MM.1S (cell line): ENCODE measurements at places on chromosomes 3 and 15.

DNA sequence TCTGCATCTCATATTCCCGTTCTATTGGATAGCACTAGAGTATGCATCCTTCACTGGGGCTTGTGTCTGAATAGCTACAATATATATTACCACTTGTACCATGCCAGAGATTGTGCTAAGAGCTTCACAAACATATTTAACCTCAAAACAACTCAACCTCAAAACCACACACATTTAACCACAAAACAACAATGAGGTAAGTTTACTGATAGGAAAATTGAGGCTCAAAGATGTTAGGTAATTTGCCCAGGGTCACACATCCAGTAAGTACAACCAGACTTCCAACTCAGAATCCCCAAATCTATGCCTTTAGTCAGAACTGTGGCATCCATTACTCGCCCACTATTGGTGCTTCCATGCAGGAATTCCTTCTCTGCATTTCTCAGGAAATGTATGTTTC is 220.0 kb downstream of the FAM43A start:
- no peak for DNase-seq

DNA sequence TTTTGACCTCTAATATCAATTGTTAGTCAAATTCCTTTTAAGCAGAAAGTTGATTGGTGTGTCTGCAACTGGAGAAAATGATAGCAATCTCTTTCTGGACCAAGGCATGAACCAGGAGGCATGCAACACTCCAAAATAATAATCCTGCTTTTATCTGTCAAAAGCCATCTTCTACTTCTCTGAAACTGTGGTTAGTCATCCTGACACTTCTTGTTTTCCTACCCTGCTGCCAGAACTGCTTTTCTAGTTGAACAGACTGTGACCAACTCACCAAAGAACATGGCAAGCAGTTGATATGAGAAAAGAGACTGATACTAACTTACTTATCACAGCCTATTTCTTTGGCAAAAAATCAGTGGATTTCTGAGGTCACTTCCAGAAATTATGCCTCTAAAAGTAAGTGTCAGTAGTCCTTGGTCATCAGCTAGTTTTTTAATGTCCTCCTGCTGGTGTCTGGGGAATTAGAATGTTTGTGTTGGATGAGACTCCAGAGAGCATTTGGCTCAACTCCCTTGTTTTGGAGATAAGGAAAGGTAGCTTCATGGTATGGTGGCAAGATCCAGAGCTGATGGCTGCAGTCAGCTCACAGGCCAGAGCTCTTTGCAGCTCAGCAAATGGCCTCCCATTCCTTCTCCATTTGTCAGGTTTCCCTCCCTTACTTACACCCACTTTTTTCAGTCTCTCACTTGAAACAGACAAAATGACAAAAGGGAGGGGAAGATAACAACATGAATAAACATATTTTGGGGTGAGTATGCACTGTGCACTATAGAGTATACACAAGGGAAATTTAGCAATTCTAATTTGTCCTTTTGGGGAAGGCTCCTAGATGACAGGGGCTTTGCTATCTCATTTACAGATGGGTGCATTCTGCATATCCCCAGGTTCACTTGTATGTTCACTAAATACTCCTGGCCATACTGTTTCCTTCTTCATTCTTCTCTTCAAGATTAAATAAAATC is 7.0 kb downstream of the CRYGS start:
- no peak for DNase-seq

- DNase-seq, result no peak
Measured at GRCh38 chr3:54515441-54516213, 393.3 kb downstream of the CACNA2D3 start.

DNA sequence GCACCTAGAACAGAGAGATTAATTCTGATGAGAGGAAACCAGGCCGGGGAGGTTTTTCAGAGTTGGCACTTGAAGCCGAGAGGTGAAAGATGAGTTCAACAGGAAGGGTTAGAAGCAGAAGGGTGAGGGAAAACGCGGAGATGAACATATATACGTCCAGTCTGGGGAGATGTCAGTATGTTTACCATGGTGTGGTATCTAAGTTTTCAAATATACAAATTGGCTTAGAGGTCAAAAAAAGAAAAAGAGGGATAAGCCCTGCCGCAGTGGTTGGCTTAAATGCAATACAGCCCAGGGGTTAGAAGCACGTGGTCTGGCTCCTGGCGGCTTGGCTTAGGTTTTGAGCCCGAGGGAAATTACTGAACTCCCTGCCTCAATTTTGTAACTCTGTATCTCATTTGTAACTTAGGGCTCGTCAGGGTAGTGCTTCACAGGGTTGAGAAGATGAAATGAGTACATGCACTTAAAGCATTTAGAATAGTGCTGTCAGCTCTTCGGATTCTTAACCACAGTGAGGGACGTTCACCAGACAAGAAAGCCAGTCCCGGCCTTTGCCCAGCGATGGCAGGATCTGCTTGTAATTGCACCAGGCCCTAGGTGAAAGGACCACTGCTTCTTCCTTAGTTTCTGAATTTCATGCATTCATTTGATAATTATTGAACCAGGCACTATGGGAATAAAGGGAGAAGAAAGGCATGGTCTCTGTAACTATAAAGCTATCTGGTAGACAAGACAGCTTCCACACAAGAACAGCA is 6.4 kb downstream of the HES1 start:
- no peak for DNase-seq

- no peak for DNase-seq
Measured at GRCh38 chr3:149523512-149524299, 49.2 kb downstream of the TM4SF4 start.

DNA sequence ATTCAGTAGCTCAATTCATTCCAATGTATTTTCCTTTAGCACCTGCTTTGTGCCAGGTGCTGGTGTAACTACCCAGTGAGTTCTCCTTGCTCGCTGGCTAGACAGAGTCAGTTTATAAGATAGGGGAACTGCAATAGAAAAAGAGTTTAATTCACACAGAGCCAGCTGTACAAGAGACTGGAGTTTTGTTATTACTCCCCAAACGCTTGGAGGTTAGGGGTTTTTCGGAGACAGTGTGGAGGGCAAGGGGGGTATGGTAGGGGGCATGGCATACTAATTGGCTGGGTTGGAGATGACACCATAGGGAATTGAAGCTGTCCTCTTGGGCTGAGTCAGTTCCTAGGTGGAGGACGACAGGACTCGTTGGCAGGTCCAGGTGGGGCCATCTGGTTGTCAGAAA is 5.4 kb upstream of the CFAP91 start:
- DNase-seq, result no peak

DNA sequence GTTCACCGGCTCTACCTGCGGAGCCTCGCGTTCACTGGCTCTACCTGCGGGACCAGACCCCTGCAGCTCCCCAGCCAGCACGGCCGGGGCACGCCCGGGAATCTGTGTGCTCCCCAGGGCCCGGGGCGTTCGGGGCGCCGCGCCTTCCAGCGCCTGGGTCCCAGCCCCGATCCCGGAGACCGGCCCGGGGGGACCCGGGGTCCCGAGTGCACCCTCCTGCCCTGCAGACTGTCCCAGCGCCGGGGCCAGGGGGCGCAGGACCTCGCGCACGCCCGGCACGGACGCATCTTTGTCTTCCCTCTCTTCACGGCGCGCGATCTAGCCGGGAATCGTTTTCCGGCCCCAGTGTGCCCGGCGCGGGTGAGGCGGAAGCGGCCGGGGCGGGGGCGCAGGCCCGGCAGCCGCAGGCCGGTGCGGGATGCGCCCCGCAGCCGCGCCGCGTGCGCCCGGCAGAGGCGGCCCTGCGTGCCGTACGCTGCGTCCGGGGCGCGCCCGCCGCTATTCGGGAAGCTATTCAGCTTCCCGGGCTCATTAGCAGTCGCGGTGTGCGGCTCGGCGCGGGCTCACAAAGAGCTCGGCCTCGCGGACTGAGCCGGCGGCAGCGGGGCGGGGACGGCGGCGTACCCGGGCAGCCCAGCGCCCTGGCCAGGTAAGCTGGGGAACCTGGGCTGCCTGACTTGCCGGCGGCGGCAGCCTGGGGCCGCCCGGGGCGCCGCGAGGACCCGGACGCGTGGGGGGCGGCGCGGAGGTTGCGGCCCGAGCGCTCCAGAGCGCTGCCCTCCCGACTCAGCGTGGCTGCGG is at the start of gene APBA2:
Gene APBA2 (plus strand): TSS at position 345 of the 801 bp plus-strand sequence. CDS start 167,911 bp downstream, outside the sequence.
- peak; percentile 60 for DNase-seq
